Neural progenitor cell (in vitro differentiated cells): ENCODE measurements at places on chromosomes 1 and 21. TPM values are rescaled to one million over a fixed set of nuclear protein-coding genes. Genes with fewer than 3 reads are reported as not detected.

GRCh38 chr21:30714456-30714855 lies 4.1 kb downstream of the KRTAP21-3 start:
- no peak overlapping the region for H3K4me3 ChIP-seq
- no peaks in the 10 kb centered on the region for H3K27me3 ChIP-seq
- DNase-seq = no peak

Gene SPEN
- 40.1 and 59.6 TPM in 2 replicates for total RNA-seq

- no peaks in the 10 kb centered on the region for H3K4me1 ChIP-seq
- no peak overlapping the region for H3K27ac ChIP-seq
- no peak overlapping the region for H3K4me3 ChIP-seq
- no peak for DNase-seq
Measured at GRCh38 chr1:248622570-248623001, 12.3 kb downstream of the OR2T11 start.

Gene GJB5
- total RNA-seq = not detected in 2 replicates

- H3K4me3 ChIP-seq = no peak overlapping the region
- H3K27me3 ChIP-seq = no peaks in the 10 kb centered on the region
- no peak for DNase-seq
- H3K36me3 ChIP-seq = no peaks in the 10 kb centered on the region
- H3K4me1 ChIP-seq = no peaks in the 10 kb centered on the region
- H3K27ac ChIP-seq = no peak overlapping the region
Measured at GRCh38 chr1:212645546-212646543, 37.3 kb downstream of the ATF3 start.

DNA sequence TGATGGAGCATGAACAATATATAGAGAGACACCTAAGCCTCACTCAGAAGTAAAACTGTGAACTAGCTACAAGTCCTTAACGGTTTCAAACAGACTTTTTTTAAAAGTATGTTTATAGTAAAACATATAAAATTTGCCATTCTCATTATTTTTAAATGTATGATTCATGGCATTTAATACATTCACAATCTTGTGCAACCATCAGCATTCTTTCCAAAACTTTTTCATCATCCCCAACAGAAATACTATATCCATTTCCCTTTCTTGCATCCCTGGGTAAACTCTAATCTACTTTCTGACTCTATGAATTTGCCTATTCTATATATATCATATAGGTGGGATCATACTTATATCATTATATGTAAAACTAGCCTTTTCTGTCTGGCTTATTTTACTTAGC lies 25.5 kb downstream of the EVI5 start:
- H3K27ac ChIP-seq = no peak overlapping the region
- no peaks in the 10 kb centered on the region for H3K4me1 ChIP-seq
- H3K27me3 ChIP-seq = no peaks in the 10 kb centered on the region
- DNase-seq = no peak

DNA sequence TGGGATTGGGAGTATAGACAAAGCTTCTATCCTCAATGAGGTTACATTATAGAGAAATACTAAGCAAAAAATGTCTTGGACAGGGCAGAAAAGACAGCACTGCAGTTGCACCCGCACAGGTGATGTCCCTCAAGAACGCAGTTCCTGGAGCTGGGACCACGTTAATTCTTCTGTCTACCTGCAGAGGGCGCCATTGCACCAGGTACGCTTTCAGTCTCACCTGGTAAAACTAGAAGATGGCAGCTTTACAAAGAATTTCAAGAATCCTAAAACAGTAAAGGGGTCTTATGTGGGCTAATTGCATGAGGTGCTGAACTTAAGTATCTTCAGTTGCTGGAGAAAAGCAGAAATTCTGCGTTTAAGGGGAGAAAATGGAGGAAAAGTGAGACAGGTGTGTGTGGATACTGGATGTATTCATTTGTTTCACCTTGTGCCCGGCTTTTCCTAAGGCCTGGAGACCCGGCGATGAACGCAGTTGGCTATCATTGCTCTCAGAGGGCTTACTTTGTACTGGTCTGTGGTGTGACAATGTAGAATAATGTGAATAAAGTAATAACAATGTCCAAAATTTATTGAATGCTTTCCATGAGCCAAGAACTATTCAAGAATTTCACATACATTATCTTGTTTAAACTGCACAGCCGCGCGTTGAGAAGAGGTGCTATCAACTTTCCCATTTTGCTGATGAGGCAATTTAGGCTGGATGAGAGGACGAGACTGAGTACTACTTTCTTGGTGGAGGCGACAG lies 276.3 kb upstream of the GREM2 start:
- H3K27ac ChIP-seq = no peak overlapping the region
- no peaks in the 10 kb centered on the region for H3K4me1 ChIP-seq
- H3K36me3 ChIP-seq = no peaks in the 10 kb centered on the region

- no peak overlapping the region for H3K4me3 ChIP-seq
- H3K27ac ChIP-seq = no peak overlapping the region
Measured at GRCh38 chr1:38586993-38587646, 272.5 kb downstream of the RRAGC start.
